C1 segment of cervical spinal cord (tissue), 14 donors: ENCODE measurements at places on chromosomes 12 and 14.

- no peak for DNase-seq
Measured at GRCh38 chr12:118330421-118331018, 42.2 kb downstream of the TAOK3 start.

GRCh38 chr14:85958069-85958468, 428.1 kb downstream of the FLRT2 start:
- no peak for DNase-seq

GRCh38 chr12:77687321-77687720, 143.4 kb upstream of the NAV3 start:
- no peak for DNase-seq

DNA sequence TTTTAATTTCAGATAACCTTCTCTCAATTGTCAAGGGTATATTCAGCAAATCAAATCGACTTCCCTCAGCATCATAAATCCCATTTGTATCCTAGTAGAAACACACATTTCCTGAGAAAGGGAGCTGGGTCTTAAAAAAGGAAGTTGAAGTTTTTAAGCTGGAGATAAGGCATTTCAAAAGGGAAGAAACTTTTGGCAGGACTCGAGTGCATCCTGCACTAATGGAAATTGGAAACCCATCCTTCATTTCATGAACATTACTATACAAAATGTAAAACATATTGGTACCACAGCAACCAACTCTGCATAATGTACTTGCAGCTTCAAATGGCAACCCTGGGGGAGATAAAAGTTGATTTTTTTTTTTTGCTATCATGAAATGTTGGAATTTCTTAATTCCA, 23.7 kb upstream of the TMCC3 start:
- DNase-seq, result no peak

DNA sequence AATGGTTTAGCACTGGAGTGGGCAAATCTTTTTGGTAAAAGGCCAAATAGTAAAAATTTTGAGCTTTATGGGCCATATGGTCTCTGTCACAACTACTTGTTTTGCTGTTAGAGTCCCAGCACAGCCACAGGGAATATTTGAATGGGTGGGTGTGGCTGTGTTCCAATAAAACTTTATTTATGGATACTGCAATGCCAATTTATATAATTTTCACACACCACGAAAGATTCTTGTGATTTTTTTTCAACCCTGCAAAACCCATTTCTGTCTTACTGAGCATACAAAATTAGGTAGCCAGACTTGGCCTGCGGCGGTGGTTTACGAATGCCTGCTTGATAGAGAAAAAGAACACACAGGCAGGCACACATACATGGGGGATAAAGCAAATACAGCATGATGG, 28.3 kb downstream of the TMEM120B start:
- DNase-seq, result no peak

DNA sequence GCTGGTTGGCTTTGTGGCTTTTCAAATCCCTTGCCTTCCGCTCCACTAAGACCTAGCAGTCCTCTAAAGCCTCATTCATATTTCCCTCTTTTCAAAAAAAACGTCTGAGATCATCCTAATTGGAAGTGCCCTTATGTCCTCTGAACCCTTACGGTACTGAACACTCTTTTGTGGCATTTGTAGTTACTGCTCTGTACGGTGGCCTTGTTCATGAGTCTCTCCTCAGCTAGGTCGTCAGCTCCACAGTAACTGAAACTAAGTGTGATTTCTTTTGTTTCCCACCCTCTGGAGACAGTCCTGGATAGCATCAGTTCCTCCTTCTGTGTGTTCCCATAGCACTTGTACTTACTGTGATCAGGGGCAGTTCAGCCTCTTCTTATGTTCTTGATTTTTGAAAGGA, 49.7 kb downstream of the DAAM1 start:
- no peak for DNase-seq

DNA sequence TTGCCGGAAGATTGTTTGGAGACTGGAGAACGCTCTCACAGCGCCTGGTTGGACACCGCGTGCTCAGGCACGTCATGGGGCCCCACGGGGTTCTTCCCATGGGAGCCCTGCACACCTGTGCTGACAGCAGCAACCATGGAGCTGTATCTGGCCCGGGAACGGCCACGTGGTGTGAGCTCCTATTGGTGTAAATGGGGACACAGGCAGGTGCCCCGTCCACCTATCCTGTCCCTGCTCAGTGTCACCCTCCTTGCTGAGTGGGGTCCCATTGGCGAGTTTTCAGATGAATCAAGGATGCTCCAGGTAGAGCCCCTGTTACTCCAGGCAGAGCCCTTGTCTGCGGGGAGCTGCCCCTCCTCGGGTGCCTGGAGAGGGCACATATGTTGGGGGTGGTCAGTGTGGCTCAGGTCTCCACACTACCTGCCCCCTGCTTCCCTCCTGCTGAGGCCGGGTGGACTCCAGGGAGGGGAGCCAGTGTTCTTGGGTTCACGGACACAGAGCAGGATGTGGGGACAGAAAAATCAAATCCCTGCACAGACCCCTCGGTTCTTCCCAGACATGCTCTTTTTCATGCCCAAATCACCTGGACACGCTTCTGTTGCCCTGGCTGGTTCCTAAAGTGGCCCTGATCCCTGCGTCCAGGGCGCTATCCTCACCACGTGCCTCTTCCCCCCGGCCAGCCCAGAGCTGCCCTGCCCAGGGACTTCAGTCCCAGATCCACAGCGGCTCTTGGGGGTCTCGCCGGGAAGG, 250.1 kb downstream of the ADGRD1 start:
- DNase-seq, result no peak

DNA sequence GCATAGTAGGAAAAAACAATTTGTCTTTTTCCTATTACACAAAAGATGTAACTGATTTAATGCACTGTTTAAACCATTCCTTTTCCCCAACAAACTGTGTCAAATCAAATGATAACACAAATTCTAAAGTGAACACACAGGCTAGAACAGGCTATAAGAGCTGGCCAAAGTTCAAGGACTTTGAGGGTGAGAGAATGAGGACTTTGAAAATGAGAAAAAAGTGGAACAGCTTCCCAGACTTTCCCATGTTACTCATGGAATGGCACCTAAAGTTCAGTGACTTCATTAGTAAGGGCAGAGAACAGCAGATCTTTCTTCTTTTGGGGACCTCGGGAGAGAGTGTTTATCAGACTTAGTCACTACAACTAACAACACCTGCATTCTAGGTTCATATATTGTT, 22.6 kb downstream of the TMEM253 start:
- no peak for DNase-seq

DNA sequence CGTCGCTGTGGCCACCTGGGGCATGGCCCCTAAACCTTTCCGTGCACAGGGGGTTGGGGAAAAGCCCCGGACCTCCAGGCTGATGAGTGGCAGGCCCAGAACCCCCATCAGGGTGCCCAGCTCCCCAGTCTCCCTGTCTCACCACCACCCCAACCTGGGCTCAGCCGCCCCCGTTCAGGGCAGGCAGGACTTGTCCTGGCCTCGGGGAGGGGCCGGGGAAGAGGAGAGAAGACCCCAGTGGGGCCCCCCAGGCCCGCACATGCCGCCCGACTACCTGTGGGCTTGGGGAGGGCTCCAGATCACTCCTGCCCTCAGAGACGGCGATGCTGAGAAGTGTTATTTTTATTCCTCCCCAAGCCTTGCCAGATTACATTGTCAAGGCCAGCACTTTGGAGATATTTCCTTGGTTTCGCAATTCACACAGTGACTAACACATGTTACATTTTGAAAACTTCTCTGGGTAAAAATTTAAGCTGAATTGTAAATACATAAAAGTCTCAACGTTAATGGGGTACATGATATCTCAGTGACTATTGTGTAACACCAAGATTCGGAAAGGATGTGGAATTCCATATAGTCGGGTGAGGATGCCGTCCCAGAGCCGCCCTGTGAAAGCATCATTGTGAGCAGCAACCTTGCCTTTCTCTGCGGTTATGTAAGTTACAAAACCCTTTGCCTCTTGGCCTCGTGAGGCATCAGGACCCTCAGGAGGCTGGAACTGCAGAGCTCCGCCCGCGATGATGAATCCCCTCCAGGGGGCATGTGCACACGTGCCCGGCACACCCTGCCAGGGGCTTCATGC, 85.6 kb upstream of the DIO3 start:
- no peak for DNase-seq

- no peak for DNase-seq
Measured at GRCh38 chr12:41919526-41920261, 225.0 kb downstream of the GXYLT1 start.

GRCh38 chr12:103571286-103571685, 15.8 kb upstream of the STAB2 start:
- DNase-seq, result no peak
